ENCODE measurements at places on chromosomes 4 and X.

DNA sequence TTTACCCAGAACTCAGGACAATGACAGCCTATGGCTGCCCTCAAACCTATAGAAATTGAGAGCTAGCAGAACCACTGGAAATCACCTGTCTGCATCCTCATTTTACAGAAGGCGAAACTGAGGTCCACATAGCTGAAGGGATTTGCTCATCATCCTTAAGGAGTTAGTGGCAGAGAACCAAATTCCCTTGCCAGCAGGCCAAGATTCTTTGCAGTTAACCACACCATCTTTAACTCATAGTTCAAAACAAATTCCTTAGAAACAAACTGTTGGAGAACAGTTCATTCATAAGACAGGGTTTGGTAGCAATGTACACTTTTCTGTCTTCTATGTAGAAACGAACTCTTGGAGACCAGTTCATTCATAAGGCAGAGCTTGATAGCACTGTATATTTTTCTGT lies 37.9 kb upstream of the RAP2C start:
- DNase-seq = no peak

DNA sequence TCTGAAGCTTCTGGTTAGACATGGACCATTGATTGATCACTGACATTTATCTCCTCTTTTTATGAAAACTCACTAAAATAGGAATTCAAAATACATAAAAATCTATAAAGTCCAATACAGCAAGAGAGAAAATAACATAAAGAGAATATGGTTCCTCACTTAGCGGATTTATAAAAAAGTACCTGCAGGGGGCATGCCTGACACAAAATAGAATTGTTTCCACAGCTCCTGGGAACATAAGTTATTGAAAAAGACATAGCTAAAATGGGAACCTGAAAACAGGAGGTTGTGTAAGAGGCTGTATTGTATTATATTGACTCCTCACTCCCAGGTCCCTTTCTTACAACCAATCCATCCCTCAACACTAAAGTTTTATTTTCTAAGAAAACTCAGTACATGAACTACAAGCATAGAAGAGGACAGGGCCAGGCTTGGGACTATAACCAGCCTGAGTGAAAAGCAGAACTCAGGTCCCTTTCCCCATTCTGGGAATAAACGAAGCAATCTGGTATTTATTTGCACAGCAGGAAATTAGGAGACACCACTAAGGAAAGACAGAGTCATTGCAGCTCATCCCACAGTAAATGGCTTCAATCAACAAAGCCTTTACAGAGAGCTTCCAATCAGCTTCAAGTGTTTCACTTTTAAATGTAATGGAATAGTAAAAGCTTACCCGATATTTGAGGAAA lies 121.1 kb upstream of the NDST4 start:
- no peak for DNase-seq

GRCh38 chr4:83284193-83285054 lies at the start of gene COQ2:
Gene COQ2 (minus strand): TSS chr4:83284798. CDS start chr4:83284764, 34 bp downstream.
- DNase-seq = peak; percentile 93

DNA sequence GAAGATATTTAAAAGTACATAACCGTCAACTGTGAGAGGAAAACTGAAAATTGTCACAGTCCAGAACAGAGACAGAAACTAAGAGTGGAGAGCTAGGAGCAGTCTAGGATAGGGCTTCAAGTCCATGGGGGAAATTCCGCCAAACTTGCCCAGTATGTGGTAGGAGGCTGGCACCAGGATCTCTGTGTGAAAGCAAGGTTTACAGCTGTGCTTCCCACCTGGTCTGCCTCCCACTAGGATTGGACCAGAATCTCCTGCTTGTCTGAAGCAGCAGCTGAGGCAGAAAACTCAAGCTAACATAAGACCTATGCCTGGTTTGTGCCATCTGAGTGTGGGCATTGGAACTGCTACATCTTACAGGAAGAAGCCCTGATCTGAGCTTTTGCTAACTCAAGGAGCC lies 18.6 kb upstream of the FHL1 start:
- no peak for DNase-seq

DNA sequence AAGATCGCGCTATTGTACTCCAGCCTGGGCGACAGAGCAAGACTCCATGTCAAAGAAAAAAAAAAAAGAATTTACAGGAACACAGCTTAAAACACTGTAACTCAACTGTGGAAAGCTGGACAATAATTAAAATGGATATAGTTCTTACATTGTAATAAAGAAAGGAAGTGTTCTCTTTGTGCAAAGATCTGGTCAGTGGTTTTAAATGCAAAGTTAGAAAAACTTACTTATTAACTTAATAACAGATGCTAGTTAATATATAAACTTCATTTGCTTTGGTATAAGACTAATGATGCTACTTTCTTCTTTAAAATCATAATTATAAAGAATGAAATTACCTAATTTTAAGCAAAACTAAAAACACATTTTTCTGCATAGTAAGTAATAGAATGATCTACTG lies 2024.1 kb upstream of the TENM3 start:
- no peak for DNase-seq

DNA sequence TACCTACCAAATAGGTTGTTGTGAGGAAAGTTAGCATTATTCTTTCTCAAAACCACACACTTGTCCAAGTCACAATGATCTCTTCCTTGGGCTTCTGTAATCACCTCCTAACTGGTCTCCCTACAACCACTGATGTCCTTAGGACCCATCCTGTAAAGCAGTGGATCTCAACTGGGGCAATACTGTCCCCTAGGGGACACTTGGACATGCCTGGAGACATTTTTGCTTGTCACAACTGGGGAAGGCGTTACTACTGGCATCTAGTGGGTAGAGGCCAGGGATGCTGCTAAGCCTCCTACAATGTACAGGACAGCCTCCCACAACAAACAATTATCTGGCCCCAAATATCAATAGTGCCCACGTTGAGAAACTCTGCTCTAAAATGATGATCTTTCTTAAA lies 118.7 kb upstream of the AP1S2 start:
- DNase-seq = no peak

DNA sequence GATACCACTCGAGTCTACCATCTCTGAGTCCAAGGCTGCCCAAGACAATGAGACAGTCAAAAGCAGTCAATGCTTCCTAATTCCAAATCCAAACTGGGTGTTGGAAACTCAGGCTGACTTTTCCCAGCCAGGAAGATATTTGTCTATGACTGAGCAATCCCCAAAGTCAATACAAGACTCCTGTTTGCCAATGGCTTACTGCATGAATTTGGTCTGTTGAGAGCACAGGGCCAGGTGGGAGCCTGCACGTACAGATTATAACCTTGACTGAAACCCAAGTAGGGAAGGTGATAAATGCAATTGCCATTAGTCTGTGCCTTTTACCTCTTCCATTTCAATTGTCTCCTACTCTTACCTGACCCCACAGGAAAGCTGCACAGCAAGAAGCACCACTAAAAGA lies 72.6 kb upstream of the PPARGC1A start:
- DNase-seq = no peak

- DNase-seq = no peak
Measured at GRCh38 chrX:66833426-66833825, 194.5 kb upstream of the EDA2R start.

DNA sequence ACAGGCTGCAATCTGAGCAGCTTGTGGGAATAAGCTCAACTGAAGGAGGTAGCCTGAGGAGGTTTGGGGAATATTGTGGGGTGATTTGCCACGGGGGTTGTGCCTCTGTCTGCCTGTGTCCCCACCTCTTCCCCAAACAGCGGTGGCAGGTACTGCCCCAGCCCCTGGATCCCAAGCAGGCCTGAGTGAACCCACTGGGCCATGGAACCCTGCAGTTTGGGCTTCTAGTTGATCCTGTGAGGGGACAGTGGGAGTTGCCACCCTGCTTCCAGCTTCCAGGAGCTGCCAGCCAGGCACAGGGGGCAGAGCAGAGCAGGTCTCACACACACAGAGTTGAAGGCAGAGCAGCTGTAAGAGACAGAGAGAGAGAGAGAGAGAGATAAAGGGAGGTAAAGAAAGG lies 97.4 kb downstream of the PJA1 start:
- no peak for DNase-seq

DNA sequence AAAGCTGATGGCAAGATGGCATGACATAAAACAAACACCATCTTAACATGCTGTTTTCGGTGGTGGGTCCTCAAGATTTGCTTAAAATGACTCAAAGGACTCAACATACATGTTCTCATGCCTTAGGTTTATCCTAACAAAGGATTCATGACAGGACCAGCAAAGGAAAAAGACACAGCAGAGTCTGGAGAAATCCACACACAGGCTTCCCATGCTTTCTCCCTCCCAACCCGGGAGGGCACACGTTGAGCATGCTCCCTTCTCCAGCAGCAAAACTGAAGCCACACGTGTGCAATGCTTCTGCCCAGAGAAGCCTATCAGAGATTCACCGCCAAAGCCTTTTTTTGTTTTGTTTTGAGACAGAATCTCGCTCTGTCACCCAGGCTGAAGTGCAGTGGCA lies 39.9 kb downstream of the SAT1 start:
- no peak for DNase-seq
